ENCODE measurements at places on chromosomes 2 and 18.

DNA sequence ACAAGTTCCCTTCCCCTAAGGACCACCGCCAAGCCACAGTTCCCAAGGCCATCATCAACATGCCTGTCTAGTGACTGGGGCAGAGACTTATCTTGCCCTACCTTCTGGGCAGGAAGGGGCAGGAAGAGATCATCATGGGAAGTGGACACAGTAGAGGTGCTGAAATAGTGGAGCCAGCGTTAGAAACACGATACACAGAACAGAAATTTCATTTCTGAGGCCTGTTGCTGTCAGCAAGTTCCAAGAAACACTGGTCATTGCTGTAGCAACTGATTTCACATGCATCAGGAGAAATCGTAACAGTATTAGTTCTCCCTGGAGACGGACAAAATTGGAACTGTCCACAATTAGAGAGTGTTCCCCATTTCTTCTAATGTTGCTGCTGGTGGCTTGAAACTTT is 83.0 kb downstream of the COLEC12 start:
- no peak for DNase-seq

GRCh38 chr2:74441690-74442482 is at the start of gene RTKN:
TSS of gene RTKN (minus strand) at chr2:74441937. CDS start at chr2:74441816, 121 bp downstream.
- DNase-seq: no peak

GRCh38 chr2:70896765-70897202 is 38.9 kb upstream of the ATP6V1B1 start:
- no peak for DNase-seq

GRCh38 chr2:156300337-156300736 is 32.2 kb downstream of the NR4A2 start:
- DNase-seq: no peak

DNA sequence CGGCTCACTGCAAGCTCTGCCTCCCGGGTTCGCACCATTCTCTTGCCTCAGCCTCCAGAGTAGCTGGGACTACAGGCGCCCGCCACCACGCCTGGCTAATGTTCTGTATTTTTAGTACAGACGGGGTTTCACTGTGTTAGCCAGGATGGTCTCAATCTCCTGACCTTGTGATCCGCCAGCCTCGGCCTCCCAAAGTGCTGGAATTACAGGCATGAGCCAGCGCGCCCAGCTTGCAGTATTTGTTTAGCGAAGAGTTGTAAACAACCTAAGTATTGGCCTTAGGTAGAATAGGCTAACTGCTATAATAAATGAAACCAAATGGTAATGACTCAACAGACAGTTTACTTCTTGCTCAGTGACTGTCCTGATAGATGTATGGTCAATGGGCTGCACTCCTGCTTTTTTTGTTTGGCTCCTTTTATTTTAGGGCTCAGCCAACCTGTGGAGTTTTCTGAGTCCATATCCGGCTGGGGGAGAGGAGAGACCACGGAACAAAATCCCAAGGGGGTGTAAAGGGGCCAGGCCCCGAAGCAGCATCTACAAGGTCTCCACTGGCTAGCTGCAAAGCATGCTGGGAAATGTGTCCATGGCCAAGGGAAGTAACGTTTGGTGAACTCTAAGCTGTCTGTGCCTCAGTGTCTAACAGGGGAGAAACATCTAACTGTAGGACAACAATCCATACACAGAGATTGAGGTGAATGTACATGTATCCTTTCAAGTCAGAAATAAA is 841.0 kb upstream of the ID2 start:
- DNase-seq: peak; percentile 12

GRCh38 chr2:135980434-135981079 is 4.9 kb downstream of the DARS1 start:
- DNase-seq: no peak

GRCh38 chr18:8849696-8850095 is 144.3 kb downstream of the MTCL1 start:
- peak; percentile 30 for DNase-seq

GRCh38 chr2:63950414-63950813 is 68.8 kb downstream of the VPS54 start:
- no peak for DNase-seq

GRCh38 chr2:52312486-52312885 is 1280.6 kb upstream of the NRXN1 start:
- no peak for DNase-seq

- peak; percentile 54 for DNase-seq
Measured at GRCh38 chr2:46985512-46985911, 69.9 kb upstream of the MCFD2 start.

DNA sequence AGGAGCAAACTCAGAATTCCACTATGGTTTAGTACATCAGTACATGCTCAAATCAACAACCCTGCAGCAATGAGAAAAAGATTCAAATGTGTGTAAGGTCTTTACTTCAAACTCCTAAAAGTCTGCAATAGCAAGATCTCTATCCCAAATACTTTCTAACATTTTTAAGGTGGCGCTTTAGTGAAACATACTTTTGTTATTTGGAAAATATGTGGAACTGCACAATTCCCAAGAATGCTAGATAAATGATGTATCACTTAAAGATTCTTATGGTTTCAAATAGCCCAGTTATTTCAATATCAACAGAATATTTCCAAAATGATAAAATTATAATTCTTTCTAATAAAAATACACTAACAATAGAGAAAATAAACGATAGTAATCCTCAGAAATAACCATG is 227.6 kb upstream of the SMAD7 start:
- DNase-seq: no peak

DNA sequence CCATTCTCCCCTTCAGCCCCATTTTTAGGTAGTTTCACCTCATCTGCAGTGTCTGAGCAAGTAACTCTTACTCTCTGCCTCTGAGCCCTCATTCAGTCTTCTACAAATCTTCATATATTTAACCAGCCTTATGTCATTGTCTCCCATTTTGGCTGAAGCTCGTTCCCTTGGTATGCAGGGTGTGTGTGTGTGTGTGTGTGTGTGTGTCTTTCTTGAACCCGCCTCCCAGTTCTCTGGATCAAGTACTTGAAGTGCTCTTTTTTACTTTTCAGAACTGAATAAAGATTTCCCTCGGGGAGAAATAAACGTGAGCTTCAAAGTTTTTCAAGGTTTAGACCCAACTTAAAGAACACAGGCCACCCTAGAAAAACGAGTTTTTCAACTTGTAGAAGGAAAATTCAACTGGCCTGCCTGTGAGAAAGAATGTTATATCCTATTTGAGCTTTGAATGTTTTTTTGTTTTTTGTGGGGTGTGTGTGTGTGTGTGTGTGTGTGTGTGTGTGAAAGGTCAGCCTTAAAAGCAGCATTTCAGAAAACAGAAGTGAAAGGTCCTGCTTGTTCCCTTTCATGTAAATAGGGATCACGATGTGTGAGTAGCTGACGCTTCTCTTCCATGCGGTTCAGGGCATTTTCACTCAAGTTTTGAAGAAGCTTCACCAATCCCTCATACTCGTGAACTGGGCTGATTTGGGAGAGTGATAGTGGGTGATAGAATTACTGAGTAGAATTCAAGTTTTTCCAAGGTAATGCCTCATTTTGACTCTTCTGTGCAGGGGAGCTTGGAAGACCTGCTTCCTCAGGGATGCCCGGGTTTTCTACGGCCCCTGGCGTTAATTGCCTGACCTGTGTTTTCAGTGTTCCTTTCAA is 50.6 kb upstream of the EML6 start:
- DNase-seq: peak; percentile 35

DNA sequence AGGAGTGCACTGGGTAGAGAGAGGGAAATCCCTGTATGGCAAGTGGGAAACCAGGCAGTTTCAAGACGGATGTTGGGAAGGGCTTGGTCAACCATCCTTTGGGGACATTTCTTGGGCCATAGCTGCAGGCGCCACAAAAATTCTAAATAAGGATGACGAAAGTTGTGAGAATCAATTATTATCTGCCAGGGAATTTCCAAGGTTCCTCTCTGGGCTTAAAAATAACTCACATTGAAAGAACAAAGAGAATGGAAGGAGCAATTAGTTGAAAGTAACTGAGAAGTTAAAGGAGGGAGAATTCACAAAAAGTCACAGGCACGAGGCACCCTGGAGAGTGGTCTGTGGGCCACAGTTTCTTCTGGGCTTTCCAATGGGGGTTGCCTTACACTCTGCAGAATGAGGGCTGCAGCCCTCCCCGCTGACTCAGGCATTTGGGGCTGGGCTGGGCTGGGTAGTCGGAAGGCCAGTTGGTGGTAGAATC is 195.7 kb downstream of the SMAD7 start:
- no peak for DNase-seq

DNA sequence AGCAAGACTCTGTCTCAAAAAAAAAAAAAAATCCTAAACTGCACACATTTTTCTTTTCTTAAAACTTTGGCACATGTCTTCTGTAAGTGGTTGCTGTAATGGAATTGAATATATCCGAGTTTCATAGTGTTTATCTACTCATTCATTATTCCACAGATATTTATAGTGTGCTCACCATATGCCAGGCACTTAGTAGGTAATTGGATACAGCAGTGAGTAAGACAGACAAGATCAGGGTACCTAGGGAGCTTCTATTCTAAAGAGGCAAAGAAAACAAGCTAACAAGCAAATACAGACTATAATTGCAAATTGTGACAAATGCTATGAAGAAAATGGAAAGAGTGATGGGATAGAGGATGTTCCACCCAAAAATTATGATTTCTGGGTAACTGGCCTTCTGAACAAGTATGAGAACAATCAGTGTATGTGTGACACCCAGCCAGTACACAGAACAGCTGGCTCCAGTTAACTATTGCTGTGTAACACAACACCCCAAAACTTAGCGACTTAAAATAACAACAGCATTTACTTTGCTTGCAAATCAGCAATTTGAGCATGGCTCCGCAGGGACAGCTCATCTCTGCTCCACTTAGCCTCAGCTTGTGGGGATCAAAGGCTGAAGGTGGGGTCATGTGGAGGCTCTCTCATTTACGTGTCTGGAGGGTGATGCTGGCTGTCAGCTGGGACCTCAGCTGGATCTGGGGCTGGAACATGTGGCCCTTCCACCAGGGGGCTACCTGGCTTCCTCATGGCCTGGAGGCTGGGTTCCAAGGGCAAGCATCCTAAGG is 224.9 kb downstream of the INSIG2 start:
- peak; percentile 13 for DNase-seq

DNA sequence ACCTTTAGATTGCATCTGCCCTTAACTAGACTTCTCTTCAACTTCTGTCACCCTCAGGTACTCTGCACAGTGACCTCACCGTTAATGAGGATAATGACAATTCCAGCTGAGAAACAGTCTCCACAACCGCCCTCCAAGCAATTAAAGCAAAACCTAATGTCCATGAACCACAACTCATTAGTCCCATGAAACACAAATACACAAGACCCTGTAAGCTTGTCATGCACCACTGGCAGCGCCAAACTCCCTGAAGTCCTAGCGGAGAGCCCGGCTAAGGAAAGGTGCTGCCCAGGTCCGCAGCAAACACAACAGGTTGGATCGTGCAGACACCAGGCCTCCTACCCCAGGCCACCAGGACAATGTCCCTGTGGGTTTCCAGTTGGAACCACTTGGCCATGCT is 7.4 kb downstream of the SMAD7 start:
- DNase-seq: no peak

Data from fibroblast of mammary gland (primary cell).